ENCODE measurements at places on chromosomes 3 and 15.

DNA sequence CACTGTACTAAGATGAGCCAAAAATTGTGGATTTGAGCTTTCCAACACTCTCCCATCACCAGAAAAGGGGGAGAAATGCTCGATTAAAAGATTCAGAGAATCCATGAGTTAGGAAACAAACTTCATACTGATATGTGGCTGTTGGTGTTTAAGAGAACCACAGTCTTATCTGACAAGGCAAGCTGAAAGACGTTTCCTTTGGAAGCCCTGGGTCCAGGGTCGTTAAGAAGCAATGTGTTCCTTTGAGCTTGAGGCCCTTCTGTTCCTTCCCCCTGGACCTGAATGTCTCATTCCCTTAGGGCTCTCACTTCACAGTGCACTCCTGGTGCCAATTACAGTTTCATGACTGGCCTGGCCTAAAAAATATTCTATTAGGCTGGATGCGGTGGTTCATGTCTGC is 524.8 kb upstream of the PPP2R3A start:
- DNase-seq, result no peak

GRCh38 chr15:99467853-99468464 is 97.8 kb upstream of the MEF2A start:
- DNase-seq, result no peak

DNA sequence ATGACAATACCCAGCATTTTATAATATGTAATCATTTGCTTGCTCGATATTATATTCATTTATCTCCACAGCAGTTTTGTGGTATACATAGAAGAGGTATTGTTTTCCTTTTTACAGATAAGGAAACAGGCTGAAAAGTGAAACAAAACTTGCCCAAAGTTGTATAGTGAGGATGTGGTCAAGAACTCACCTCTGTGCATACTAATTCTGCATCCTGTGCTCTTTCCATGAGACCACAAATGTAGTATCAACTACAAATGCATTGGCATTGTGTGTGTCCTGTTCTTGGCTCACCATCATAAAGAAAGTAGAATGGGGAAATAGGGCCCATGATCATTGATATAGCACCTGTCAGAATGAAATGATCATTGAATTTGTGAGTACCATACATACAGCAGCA is 167.3 kb downstream of the NECTIN3 start:
- DNase-seq, result no peak

- peak; percentile 51 for DNase-seq
Observed at GRCh38 chr15:79091204-79091867, 756 bp upstream of the RASGRF1 start.

- no peak for DNase-seq
Observed at GRCh38 chr15:42612367-42612912, 37.0 kb downstream of the STARD9 start.

- peak; percentile 24 for DNase-seq
Observed at GRCh38 chr3:42500091-42500490, 2.4 kb upstream of the VIPR1 start.

DNA sequence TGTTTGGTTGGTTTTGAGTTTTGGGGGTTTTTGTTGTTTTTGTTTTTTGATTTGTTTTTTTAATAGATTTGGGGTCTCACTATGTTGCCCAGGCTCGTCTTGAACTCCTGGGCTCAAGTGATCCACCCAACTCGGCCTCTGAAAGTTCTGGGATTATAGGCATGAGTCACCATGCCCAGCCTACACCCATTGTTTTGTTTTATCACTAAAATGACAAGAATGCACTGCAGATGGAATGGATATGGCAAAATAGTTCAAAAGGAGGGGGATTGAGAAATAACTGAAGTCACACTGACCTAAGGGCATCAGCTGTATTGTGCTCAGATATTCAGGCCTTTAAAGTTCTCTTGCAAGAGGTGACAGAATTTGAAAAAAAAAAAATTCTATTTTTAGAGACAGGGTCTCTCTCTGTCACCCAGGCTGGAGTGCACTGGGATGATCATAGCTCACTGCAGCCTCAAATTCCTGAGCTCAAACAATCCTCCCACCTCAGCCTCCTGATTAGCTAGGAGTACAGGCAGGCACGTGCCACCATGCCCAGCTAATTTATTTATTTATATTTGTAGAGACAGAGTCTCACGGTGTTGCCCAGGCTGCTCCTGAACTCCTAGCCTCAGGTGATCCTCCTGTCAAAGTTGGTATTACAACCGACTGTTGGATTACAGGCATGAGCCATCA is 4.4 kb upstream of the RASA2 start:
- no peak for DNase-seq

- no peak for DNase-seq
Observed at GRCh38 chr15:69686626-69687025, 234.0 kb downstream of the RPLP1 start.

- no peak for DNase-seq
Observed at GRCh38 chr3:179896507-179896906, 140.2 kb downstream of the PEX5L start.

- DNase-seq, result no peak
Observed at GRCh38 chr15:99692825-99693224, 40.4 kb downstream of the LYSMD4 start.

GRCh38 chr3:38085311-38085942 is 46.4 kb downstream of the DLEC1 start:
- no peak for DNase-seq

GRCh38 chr3:150345021-150345538 is 63.0 kb upstream of the TSC22D2 start:
- DNase-seq, result no peak

DNA sequence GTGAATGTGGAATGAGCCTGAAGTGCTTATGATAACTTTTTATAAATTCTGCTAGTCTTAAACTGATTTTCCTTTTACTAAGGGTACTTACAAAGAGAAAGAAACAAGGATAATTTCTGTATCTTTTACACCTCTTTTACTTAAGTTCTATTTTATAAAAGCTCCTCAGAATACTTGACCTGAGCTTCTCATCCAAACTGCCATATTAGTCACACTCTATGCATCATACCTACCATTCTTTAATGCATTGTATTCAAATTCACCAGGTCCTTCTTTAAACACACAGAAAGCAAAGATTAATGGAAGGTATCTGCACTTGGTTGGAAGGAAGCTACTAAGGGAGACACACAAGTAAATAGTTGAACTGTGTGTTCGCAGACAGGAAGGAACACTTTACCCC is 1.6 kb upstream of the TOPAZ1 start:
- DNase-seq, result no peak

DNA sequence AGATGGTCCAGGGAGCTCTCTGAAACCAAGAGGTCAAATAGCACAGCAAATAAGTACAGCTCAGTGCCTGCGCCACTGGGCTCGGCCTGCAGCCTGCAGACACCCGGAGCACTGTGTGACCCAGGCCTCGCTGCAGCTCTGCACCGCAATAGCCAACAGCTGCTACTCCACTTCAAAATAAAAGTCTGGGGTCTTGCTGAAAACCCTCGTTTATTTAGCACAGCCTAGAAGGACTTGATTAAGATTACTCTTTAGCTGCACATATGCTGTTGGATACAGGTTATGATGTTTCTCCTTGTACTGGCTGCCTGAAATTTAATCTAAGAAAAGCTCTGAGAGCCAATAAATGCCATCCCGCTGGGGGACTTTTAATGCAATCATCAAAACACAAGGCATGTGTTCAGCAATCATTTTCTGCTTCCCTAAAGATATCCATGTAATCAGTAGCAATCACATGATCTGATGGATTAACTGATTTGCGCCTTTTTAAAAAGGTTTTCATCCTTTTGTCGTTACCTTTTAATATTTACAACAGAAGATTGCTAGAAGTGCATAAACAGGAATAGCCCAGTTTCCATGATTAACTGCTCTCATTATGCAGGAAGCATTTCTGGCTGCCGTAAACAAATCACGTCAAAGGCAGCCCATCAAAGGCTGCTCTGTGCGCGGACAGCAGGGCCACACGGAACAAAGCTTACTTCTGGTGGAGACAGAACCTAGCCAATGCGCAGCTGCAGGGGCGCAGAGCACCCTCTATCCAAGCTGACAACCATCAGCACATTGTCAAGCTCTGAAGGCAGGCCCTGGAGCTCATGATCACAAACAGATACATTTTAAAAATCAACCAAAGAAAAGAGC is 58.8 kb downstream of the CLASP2 start:
- no peak for DNase-seq

DNA sequence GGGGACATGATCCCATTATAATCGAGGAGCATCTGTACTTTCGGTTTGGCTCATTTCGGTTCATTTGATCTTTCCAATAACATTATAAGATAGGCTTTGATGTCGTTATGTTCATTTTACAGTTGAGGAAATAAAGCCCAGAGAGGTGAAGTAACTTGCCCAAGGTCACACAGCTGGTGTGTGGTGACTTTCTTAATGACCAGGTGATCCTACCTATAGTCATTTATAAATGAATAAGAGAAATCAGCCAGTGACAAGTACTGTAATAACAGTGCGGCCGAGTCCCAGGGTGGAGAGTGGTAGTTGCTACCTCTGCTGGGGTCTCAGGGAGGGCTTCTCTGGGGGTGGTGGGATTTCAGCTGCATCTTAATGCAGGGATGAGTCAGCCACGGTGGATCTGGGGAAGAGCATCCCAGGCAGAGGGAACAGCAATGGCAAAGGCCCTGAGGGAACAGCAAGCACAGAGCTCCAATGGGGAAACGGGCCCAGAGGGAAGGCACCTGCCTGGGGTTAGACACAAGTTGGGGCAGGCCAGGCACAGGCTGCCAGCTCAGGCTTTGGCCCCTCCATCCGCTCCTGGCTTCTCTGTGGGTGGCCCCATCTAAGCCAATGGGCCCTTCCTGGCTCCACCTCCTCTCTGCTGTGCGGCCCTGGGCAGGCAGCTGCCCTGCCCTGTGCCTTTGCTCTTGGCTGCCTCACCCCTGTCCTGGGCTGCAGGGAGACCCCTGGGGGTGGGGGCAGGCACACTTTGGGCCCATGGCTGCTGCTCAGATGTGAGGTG is 1.1 kb upstream of the FBLN2 start:
- no peak for DNase-seq

DNA sequence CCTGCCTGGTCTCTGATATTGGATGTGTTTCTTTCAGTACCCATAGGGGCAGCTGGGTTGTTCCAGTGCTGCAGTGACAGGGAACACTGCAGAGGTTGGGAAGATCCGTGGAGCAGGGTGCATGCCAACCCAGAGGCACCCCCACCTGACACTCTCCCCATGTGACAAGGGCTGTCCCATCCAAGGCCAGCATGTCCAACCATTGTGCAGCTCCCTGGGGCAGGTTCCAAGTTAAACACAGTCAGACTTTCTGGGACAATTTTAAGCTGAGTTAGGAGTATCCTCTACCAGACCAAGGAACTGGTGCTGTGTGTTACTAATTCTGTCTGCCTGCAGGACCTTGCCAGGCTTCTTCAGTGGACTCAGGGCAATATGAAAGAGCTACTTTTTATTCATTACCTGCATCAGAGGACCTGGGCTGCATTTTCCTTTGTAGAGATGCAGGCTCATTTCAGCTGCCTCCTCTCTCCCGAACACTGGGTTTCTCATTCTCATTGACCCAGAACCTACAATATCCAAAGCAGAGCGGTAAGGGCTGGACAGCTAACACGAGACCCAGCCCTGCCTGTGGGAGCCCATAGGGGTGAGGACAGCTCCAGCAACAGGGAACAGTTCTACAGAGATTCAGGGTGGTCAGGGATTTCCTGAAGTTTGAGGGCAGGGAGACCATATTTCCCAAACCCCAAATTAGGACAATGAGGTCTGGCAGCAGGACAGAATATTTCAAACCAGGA is 72.7 kb downstream of the SPSB4 start:
- DNase-seq, result no peak

- no peak for DNase-seq
Observed at GRCh38 chr3:17336291-17336690, 406.1 kb downstream of the TBC1D5 start.

GRCh38 chr3:187211532-187212195 is 14.4 kb downstream of the RTP1 start:
- no peak for DNase-seq

Data from activated T-cell treated with anti-CD3 and anti-CD28 coated beads, Interleukin-2, amount 50 U/mL, for 24 hours (primary cell).